Right renal cortex interstitium (tissue), 3 donors: ENCODE measurements at places on chromosomes 6 and 20. TPM values are rescaled to one million over a fixed set of nuclear protein-coding genes. Genes with fewer than 3 reads are reported as not detected.

DNA sequence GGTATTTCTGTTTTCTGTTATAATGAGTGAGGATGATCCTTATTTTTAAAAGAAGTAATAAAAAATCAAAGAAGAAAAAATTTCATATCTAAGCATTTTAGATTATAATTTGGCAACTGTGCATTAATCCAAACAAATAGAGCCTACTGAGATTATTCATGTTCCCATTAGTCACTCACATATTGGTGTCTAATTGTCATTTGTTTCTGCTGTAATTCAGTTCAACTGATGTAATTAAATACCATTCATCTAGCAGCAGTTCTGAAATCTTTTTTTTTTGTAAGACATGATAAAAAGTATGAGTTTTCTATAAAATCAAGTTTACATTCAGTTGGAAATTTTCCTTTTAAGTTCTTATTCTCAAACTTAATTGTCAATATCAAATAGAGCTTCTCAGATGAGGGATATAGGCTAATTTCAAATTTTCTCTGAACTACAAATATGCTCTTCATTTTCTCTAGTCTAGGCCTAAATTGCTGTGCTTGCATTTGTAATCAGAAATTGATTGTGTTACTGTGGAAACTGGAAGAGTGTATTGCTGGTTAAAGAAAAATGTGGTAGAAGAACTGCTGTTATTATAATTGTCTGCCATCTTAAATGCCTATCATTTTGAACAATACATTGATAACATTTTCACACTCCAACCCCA is 23.6 kb downstream of the PACRG start:
- no peak for DNase-seq

GRCh38 chr6:116514111-116514510 is 2.7 kb downstream of the CALHM5 start:
- DNase-seq: no peak

DNA sequence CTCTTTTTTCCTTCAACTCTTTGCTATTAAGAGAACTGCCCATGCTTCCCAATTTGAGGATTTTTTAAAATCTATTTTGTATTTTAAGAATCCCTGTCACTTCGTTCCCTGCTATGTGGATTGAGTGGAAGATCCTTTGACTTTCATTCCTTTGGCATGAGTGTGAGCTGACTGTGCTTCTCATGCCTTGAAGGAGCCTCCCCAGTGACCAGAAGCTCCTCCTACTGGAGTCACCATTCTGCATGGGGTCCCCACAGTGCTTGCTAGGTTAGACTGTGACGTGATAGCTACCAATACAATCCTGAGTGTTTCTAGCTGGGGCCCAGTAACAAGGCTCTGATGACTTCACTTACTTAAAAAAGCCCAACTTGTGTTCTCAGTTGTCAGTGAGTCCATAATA is 104.4 kb upstream of the LAMP5 start:
- no peak for DNase-seq

DNA sequence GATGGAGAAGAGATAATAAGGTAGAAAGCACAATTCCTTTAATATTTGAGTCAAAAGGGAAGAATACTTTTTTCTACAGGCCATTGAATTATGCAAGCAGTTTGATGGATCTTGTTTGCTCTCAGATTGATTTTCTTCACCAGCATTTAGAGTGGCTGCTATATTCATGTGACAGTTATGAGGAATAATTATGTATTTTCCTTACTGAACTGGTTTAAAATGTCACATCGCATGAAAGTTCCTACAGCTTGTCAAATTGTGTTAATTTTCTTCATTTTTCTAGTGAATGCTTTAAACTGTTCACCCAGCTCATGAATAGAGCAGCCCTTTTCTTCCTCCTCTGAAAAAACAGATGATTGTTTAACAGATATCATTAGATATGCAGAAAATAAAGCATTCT is 37.4 kb upstream of the TPD52L1 start:
- no peak for DNase-seq

- no peak for DNase-seq
These were observed 6.3 kb upstream of the MMS22L start for GRCh38 chr6:97289332-97289731.

GRCh38 chr6:35054106-35054742 is 86.9 kb downstream of the TCP11 start:
- DNase-seq: no peak

DNA sequence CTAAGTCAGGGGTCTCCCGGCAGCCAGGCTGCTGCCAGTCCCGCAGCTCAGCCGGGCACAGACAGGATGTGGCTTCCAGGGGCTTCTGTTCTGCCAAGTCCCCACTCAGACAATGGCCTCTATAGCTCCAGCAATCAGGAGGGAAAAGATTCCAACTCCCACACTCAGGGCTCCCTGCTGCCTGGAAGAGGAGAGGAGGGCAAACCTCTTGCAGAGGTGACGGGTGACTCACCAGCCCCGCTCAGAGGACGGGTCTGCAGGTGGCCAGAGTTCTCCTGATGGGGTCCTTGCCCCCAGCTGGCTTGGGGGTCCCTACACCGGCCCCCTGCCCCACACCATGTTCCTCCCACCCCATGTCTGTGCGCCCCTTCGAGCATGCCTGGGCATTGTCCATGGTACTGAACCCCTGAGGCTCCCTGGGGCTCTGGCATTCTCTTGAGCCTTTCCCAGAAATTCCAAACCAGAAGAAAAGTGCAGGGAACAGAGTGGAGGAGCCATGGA is 32.6 kb downstream of the NTSR1 start:
- DNase-seq: no peak

GRCh38 chr6:39498096-39498495 is 175.6 kb upstream of the KCNK16 start:
- DNase-seq: no peak

DNA sequence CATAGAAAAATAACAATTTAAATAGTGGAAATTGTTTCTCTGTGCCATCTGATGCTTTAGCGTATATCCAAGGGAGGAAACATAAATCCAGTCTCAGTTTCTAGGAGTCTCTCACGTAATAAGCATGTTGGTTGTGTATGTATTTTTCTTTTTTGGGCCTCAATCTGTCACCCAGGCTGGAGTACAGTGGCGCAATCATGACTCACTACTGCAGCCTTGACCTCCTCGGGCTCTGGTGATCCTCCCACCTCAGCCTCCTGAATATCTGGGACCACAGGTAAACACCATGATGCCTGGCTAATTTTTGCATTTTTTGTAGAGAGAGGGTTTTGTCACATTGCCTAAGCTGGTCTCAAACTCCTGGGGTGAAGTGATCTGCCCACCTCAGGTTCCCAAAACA is 78.6 kb upstream of the PLN start:
- no peak for DNase-seq

DNA sequence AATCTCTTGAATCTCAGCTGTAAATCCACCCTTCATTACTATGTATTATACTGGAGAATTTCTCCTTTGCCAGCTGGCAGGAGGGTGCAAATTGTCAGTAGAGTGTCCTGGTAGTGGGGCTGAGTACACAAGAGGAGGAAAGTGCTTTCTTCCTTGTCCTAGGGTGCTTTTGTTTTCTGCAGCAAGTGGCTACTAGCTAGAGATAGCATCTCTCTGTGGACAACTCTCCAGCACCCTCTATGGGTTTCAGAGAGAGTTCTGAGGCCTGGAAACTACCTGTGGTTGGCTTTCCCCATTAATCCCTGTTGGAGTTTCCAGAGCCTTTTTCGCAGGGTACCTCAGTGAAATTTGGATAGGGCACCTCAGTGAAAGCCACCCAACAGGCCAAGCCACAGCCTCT is 422.5 kb upstream of the RGS17 start:
- no peak for DNase-seq

DNA sequence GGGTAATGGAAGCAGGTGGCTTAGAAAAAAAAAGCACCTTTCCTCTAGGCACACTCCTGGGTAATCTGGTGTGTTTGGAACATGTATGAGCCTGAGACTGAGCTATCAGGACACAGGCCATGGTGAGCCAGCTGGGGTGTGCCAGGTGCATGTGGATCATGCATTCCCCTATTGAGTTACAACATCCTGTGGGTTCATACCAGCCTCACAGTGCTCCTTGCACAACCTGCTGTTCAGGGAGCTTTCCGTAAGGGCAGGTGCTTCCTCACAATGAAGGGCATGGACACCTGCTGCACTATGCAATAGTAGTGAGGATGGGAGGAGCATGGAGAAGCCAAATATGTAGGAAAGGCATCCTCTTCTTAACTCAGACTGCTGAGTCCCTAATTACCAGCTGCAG is 197.2 kb upstream of the SUPT3H start:
- no peak for DNase-seq

GRCh38 chr6:125793863-125794262 is 3.1 kb downstream of the NCOA7 start:
- no peak for DNase-seq

- no peak for DNase-seq
These were observed 21.0 kb downstream of the ZMYND8 start for GRCh38 chr20:47335251-47336128.

- no peak for DNase-seq
These were observed 1.5 kb upstream of the EFHC1 start for GRCh38 chr6:52418606-52419005.

- DNase-seq: no peak
These were observed 111.6 kb downstream of the RTN4IP1 start for GRCh38 chr6:106517706-106518105.

GRCh38 chr6:33850869-33851541 is 47.2 kb upstream of the MLN start:
- no peak for DNase-seq

- no peak for DNase-seq
These were observed 279.6 kb upstream of the JARID2 start for GRCh38 chr6:14966096-14966905.

DNA sequence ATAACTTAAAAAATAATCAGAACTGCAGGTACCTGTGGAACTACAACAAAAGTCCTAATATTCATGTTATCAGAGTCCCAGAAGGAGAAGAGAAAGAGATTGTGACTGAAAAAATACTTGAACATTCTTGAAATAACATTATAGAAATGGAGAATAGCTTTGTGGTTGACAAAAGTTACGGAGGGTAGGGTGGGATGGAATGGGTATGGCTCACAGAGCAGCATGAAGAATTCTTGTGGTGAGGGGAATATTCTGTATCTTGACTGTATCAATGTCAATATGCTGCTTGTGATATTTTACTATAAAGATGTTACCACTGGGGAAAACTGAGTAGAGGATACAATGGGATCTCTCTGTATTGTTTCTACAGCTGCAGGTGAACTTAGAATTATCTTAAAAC is 122.5 kb downstream of the DST start:
- DNase-seq: no peak

GRCh38 chr6:137860394-137861005 is 6.6 kb upstream of the TNFAIP3 start:
- DNase-seq: no peak

SAMD3 gene
- polyA plus RNA-seq: 0.78 TPM

SOBP gene
- polyA plus RNA-seq: 10.4 TPM

FUCA2 gene
- 68.8 TPM for polyA plus RNA-seq

POU3F2 gene
- 0.10 TPM for polyA plus RNA-seq

STAU1 gene
- polyA plus RNA-seq: 112 TPM

TNFRSF6B gene
- polyA plus RNA-seq: 1.3 TPM

LINC00237 gene
- polyA plus RNA-seq: not detected

TRIM31 gene
- 0.26 TPM for polyA plus RNA-seq

MAS1 gene
- polyA plus RNA-seq: 0.01 TPM

PI3 gene
- polyA plus RNA-seq: not detected

PSORS1C2 gene
- polyA plus RNA-seq: not detected

GINS1 gene
- 18.5 TPM for polyA plus RNA-seq

NEURL2 gene
- 4.3 TPM for polyA plus RNA-seq

CTCFL gene
- polyA plus RNA-seq: 1.4 TPM
